ENCODE measurements at places on chromosomes 7 and 10.

GRCh38 chr10:14688606-14689005 lies 86.1 kb downstream of the FAM107B start:
- DNase-seq: no peak

GRCh38 chr7:126462405-126462804 lies 790.3 kb downstream of the GRM8 start:
- DNase-seq: no peak

DNA sequence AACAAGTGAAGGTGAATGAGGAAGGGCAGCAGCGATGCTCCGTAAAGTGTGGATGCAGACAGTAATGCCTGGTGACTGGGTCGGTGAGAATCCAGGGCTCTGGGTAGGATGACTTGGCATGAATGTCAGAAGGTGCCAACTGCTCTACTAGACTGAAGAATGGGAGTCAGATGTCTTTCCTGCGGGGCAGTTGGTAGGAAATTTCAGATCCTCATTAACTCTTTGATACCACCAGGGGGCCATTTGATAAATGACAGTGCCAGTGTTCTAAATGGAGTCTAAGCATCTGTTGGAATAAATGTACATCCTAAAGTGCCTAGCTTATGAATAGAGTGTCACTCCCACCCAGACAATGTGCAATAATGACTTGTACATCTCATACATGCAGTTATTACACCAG lies 462.0 kb downstream of the GRM8 start:
- no peak for DNase-seq

GRCh38 chr10:129894698-129895097 lies 69.4 kb downstream of the EBF3 start:
- DNase-seq: no peak

DNA sequence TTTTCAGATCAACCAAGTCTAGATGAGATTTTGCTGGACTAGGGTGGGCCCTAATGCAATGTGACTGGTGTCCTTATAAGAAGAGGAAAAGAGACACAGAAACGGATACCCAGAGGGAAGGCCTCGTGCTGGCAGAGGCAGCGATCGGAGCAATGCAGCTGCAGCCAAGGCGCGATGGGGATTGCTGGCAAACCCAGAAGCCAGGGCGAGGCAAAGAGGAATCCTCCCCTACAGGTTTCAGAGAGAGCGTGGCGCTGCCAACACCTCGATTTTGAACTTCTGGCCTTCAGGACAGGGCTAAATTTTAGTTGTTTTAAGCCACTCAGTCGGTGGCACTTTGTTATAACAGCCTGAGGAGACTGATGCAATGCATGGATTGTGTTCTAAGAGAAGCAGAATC lies 157.1 kb upstream of the RHEB start:
- no peak for DNase-seq

DNA sequence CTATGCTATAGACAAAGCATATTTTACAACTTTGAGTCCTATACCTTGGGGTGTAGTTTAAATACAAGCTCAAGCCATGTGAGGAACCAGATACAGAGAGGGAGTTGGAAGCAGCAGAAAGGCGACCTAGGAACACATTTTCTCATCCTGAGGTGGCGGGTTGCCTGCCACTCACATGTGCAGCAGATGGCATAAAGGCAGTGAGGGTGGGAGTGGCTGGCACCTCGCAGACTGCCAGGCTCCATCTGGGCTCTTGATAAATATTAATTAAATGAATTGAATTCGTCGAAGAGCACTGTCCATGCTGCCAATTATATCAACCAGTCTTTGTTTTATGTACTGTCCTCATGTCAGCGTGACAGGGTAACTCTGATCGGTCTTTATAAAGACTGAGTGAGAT lies 79.0 kb upstream of the SEMA3C start:
- DNase-seq: no peak

DNA sequence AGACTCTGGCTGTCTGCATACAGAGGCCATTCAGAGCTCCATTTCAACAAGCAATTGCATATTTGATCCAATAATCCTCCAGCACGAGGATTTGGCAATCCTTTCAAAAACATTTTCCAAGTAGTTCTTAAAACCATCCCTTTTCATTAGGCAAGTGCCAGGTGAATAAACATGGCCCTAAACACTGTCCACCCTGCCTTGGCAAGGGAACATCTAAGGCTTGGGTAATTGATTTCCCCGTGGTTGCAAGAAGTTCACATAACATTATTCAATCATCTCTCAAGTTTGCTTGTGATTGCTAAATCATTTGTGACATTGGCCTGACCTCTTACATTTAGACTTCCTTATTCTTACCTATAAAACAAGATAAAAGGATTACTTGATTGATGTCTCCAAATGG lies 175.2 kb downstream of the CTTNBP2 start:
- DNase-seq: no peak

All from activated CD4-positive, alpha-beta T cell treated with anti-CD3 and anti-CD28 coated beads, Interleukin-2, Interleukin-4, amounts not matched to agents 100 ng/mL and 50 ng/mL, durations not matched to agents 16 hours and 8 hours (primary cell).